ENCODE measurements at places on chromosomes 7 and 10.
A peak's percentile ranks its signal among the peaks of the same experiment; 100 is the strongest.

DNA sequence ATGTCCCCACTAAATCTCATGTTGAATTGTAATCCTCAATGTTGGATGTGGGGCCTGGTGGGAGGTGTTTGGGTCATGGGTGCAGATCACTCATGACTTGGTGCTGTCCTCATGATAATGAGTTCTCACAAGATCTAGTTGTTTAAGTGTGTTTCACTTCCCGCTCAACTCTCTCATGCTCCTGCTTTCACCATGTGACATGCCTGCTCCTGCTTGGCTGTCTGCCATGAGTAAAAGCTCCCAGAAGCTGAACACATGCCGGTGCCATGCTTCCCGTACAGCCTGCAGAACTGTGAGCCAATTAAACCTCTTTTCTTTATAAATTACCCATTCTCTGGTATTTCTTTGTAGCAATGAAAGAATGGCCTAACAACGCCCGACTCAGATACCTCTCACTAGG, 6.2 kb upstream of the PSTK start:
- no peak for DNase-seq

DNA sequence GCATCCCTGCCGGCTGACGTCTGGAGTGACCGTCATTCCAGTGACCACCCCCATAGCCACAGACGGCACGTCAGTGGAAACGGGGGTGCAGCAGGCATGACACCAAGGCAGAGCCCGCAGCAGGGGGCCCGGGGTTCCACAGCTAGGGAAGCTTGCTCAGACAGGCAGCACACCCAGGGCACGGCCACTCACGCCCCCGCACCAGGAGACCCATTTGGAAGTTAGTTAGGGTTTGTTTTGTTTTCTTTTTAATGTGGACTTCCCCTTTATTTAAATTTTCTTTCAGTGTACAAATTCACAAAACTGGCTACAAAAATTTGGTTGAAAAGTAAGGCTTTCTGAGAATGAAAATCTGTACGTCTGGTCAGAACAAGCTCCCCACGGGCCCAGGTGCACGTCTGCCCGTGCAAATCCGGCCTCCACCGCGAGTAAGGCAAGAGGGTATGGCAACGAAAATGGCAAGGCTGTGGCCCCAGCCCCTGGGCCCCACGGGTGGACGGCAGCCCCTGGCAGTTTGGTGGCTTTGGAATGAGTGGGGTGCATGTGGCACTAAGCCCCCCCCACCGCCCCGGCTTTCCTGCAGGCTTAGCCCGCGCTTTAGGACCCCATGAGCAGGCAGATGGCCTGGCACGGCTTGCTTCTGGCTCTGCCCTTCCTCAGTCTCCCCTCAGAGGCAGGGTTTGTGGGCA, 124.2 kb downstream of the FAM53B start:
- DNase-seq = no peak

DNA sequence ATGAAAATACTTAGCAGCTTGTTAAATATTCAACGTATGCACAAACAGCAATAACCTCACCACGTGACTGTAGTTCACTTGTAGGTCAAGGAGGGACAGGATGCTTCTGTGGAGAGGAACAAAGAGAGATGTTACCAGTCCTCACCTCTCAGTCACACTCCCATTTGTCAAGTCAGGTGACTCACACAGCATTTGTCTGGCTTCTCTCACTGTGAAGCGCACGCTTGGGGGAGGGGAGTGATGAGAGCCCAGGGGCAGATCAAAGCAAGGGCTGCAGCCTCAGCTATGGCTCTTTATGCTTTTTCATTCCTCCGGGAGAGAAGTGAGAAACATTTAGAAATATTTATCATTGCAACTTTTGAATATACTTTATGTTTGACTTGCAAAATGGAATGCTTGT, 2.9 kb upstream of the RBM20 start:
- DNase-seq = peak; percentile 59

DNA sequence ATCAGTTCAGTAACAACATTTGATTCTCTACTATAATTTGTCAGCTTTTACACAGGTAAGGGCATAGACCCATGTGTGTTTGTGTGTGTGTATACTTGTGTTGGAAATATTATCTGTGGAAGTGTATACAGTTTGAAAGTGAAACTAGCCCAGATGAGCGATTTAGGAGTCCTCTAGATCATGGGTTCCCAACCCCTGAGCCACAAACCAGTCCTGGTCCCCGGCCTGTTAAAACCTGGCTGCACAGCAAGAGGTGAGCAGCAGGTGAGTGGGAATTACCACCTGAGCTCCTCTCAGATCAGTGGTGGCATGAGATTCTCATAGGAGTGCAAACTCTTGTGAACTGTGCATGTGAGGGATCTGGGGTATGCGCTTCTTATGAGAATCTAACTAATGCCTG, 1221.5 kb upstream of the SORCS1 start:
- DNase-seq = no peak

GRCh38 chr10:116892907-116893685, 43.8 kb downstream of the ENO4 start:
- no peak for DNase-seq

GRCh38 chr10:91389636-91390512, 20.3 kb upstream of the HECTD2 start:
- DNase-seq = no peak

DNA sequence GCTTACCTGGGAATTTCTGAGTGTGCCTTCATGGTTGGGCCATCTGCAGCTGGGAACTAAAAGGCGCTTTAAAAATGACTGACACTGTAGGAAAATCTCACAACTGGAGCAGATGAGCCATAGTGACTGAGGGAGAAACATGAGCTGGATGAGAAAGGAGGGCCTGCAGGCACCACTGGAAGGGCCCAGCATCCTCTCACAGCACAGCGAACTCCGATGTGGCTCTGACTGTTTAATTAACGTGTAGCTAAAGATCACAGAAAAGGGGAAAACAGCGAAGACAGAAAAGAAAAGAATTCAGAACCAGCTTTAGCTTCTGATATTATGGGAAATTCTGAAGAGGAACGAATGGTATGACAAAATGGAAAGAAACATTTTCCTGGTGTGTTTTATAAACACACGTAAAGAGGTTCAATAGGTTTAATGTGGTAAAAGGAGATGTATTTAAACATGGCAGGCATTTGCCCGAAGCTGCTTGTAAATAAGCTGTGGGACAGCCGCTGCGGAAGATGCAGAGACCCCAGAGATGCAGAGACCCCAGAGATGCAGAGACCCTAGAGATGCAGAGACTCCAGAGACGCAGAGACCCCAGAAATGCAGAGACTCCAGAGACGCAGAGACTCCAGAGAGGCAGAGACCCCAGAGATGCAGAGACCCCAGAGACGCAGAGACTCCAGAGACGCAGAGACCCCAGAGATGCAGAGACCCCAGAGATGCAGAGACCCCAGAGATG, 534.3 kb downstream of the PTPRN2 start:
- no peak for DNase-seq

GRCh38 chr10:61784354-61785133, 117.0 kb upstream of the ARID5B start:
- peak; percentile 61 for DNase-seq

DNA sequence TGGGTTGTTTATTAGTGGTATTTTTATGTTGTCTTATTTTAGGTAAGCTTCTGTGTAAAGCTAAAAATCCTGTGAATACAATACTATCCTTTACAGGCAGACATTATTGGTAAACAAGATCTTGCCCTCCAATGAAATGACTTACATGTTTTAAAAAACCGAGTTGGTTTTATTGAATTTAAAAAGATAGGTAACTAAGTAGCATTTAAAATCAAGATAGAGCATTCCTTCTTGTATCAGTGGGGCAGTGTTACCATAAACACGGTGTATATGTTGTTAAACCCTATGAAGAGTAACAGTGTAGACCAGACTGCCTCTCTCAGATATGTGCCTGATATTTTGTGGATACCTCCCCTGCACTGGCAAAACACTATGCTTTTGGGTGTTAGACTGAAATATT, 81.0 kb downstream of the SNX10 start:
- no peak for DNase-seq

- no peak for DNase-seq
These were observed 61.8 kb upstream of the STEAP1 start for GRCh38 chr7:90092506-90092905.

- DNase-seq = no peak
These were observed 28.4 kb upstream of the CNPY1 start for GRCh38 chr7:155574556-155575290.

- no peak for DNase-seq
These were observed 102.1 kb upstream of the WDR11 start for GRCh38 chr10:120749072-120749471.

DNA sequence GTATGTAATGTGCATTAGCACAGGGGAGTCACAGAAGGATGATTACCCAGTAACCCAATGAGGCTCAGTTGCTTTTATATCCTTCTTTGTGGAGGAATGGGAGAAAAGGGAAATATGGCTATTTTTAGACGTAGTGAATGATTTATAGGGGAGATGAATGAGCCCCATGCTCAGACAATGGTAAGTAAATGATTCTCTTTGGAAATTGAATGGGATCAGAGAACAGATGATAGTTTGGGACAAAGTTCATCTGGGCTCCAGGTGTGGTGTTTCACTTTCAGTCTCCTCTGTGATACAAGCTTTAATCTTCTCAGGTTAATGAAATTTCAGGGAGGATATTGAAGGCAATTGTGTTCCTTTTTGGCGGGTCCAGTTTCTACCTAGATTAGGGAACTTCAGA, 63.0 kb upstream of the MPP7 start:
- no peak for DNase-seq

DNA sequence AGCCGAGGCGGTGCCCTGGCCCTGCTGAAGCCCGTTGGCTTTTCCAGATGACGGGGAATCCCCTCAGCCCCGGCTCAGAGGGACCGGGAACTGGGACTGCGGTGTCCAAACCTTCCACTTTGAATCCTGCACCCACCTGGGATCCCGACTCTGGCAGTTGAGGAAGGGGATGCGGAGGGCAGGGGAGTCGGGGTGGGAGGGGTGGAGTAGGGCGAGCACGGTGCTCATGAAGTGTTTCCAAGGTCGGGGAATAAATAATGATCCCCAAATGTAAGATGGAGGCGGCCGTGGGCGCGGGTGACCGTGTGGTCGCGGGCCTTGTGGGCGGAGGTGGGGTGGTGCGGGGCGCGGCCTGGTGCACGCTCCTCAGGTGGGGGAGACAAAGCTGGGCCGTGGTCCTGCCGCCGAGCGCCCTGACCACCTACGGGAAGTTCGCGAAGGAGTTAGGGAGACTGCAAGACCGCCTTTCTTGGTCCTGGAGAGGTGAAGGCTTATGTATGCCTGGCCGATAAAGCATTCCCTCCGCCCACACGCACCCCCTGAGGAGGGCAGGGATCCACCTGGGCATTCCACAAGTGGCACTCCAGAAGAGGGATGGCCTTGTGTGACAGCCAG, 1.4 kb downstream of the MTURN start:
- DNase-seq = no peak

GRCh38 chr10:123018531-123018930, 9.7 kb downstream of the ACADSB start:
- no peak for DNase-seq

- DNase-seq = no peak
These were observed 1.9 kb downstream of the DNAH11 start for GRCh38 chr7:21544715-21545114.

GRCh38 chr7:71612911-71613310, 481.0 kb downstream of the GALNT17 start:
- no peak for DNase-seq

DNA sequence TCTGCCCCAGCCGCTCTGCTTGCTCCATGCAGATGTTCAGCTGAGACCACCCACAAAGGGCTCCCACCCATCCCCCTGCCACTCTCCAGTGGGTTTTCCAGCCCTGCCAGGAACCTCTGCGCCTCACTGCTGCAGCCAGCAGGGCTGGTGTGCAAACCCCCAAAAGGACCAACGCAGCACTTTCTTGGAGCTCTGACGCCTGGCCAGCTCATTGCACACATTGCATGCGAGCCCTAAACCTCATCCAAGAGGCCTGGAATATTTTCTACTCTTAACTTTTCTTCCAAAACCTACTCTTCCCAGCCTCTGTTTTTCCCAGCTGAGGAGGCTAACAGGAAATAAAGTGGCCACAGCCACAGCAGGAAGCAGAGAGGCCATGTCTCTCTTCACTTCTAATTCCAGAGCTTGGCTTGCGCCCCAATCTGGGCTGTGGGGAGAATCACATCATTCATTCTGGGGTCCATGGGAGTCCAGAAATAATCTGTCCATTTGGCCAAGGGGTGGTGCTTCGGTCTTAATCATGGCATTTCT, 4.6 kb upstream of the FAM170B start:
- DNase-seq = no peak

GRCh38 chr7:66119245-66119850, 4.7 kb downstream of the CRCP start:
- DNase-seq = no peak

DNA sequence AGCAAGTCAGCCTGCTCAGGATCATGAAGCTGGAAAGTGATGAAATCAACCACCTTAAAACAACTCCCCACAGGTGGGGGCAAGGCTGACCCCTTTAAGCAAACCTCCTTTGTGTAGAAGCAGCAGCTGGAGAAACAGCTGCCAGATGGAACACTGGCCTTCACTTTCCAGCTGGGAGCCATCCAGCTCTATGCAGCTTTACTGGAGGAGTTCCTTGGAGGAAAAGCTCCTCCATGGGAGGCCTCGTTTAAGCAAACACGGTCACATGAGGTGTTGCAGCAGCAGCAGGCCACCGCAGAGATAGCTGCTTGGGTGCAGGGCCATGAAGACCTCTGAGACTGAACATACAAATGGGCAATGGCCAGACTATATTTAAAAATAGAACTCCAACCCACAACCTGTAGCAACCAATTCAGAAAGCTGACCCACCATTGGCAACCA, 13.0 kb upstream of the DLG5 start:
- DNase-seq = no peak

DNA sequence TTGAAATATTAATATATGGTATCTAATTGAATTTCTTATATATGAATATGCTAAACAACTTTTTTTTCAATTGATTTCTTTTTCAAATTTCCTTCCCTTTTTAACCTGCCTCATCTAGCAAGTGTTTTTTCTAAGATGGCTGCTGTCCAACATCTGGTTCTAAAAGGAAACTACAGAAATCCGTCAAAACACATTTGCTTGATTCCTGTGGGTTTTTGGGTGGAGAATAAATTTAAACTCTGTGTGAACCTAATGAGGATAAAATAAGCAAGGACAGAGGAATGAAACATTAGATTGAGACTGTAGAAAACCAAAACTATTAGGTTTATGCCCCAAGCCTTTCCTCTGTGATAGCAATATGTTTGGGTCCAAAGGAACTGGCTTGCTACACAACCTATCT, 75.5 kb upstream of the STARD3NL start:
- DNase-seq = no peak

- DNase-seq = no peak
These were observed 30.1 kb upstream of the TNKS2 start for GRCh38 chr10:91768123-91768522.

GRCh38 chr10:34766811-34767494, 48.1 kb downstream of the PARD3 start:
- DNase-seq = no peak

- DNase-seq = no peak
These were observed 370.3 kb upstream of the MTPN start for GRCh38 chr7:136347488-136347887.

DNA sequence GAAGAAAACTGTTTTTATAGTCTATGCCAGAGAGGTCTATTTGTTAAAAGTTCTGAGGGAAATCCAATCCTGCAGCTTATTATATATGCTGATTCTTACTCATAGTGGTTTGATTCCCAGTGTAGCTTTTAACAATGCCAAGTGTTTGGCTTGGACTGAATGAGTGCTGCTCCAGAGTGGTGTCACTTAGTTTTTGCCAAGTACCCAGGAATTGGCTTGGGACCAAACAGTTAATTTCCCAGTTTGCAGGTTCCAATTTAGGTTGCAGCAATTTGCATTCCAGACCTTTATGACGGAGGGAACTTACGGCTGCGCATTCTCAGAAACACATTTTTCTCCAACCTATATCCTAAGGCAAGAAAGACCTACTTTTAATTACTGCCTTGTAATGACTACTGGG, 32.4 kb downstream of the NSUN6 start:
- DNase-seq = no peak

Measured in activated CD4-positive, alpha-beta T cell treated with anti-CD3 and anti-CD28 coated beads, Interleukin-2, amount 50 U/mL, for 48 hours (primary cell).